Activated naive CD4-positive, alpha-beta T cell treated with Interleukin-2 at 50 U/mL for 16 hours (primary cell): ENCODE measurements at places on chromosomes 6 and 20.

DNA sequence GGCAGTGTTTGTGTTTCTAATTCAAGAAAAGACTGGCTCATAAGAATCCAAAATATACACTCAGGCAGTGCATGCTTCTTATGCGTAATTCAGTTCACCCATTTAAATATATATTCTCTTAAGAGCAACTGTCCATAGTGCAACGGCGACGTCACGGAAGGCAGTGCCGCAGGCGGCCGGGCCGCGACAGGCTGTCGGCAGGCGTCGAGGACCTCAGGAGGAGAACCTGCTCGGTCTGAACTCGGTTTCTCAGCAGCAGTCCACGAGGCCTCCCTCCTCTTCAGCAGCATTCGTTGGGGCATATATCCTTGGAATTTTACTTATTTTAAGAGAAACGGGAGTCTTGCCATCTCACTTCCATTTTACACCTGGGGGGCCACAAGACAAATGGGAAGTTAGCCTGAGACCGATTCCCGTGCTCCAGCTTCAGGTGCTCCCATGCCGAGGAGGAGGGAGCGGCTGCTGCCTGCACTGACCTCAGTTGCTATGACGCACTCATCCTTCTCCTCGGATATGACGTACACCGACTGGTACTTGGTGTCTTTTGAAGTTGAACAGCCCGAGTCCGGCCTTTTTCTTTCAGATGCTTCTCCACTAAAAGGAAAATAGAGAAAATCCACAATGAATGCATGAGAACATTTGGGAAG is 8.2 kb downstream of the DLL1 start:
- no peak for DNase-seq

GRCh38 chr6:148709577-148709976 is 37.3 kb upstream of the UST start:
- DNase-seq, result no peak

DNA sequence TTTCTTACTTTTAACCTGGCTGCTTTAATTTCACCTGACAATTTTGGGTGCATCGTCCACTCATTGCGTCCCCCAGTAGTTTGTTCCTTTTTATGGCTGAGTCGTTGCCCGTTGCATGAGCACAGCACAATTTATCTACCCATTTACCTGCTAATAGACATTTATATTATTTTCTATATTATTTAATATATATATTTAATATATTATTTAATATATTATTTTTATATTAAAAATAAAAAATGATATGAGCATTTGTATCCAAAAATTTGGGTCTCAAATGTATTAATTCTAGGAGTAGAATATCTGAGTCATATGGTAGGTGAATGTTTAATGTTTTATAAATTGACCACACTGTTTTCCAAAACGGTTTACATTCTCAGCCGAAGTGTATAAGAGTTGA is 300.2 kb downstream of the THBS2 start:
- DNase-seq, result no peak

- DNase-seq, result peak; percentile 92
Measured at GRCh38 chr6:44247338-44248302, 719 bp downstream of the HSP90AB1 start.

GRCh38 chr20:41881466-41882046 is 263.4 kb upstream of the CHD6 start:
- no peak for DNase-seq

- no peak for DNase-seq
Measured at GRCh38 chr20:15611541-15611940, 961.7 kb downstream of the KIF16B start.
